ENCODE measurements at places on chromosomes 11 and 22.

DNA sequence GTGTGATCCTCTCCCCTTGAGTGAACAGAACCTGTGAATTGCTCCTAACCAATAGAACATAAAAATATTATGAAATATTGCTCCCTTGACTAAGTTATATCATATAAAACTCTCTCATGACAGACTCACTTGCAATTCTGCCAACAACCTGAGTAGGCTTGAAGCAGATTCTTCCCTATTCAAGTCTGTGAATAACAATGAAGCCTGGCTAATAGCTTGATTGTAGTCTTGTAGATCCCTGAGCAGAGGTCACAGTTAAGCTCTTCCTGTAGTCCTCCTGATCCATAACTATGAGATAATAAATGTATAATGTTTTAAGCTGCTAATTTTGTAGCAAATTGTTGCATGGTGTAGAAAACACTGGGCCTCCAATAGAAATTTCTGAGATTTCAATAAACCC, 540.1 kb upstream of the TENM4 start:
- DNase-seq: no peak

- peak; percentile 80 for DNase-seq
Observed at GRCh38 chr11:64777449-64778222, 706 bp downstream of the SF1 start.

DNA sequence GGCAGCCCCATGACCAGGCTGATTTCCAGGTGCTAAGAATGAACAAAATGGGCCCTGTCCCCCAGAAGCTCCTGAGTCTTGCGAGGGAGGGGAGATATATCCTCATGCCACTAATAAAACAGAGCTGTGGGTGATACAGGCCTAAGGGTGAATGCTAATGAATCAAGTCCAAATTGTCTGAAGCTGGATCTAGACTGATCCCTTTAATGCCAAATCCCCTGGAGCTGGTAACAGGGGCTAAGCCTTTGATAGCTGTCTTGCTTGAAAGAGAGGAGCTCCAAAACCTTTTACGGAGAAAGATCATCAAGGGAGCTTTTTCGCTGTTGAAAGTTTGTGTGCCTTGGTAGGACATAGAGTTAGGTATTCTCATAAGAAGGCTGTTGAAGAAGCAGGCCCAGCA, 79.7 kb downstream of the PPFIBP2 start:
- DNase-seq: no peak

- DNase-seq: no peak
Observed at GRCh38 chr11:115941481-115941993, 437.3 kb upstream of the CADM1 start.

GRCh38 chr22:30902496-30903357, 65.8 kb downstream of the MORC2 start:
- no peak for DNase-seq

DNA sequence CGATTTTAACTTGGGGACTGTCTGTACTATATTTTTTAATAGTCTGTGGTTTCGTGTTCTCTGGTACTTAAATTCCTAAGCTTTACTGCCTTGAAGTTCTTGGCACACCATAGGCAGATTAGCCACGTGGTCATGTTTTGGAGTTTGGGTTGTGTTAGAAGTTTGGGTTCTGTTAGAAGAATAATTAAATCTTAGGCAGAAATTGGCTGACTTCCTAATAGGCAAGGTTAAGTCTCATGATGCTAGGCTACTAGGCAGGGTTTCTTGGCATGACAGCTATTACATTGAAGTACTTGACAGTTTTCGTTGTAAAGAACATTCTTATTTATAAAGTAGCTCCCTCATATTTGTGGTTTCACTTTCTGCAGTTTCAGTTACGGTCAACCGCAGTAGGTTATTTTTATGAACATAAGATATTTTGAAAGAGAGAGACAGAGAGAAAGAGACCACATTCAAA, 30.0 kb upstream of the MMP7 start:
- no peak for DNase-seq

GRCh38 chr11:8608652-8609051, 14.6 kb upstream of the STK33 start:
- DNase-seq: no peak

DNA sequence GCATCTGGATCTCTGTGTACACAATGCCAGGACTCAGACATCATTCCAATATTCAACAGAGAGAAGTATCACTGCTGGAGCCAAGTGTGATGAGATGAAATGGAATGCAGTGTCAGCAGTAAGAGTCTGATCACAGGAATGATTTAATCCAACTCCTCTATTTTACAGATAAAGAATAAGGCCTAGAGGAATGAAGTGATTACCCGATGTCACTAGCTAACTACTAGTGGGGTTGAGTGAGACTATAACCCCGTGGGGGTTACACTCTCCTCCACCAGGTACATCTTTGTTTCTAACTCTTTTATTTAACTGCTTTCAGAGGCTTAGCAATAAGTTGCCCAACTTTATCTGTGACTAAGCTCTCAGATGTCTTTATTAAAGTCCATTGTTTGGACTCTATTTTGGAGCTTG, 94.2 kb upstream of the FAT3 start:
- DNase-seq: no peak

GRCh38 chr11:57424792-57425564, 1.9 kb downstream of the SLC43A3 start:
- peak; percentile 86 for DNase-seq

- DNase-seq: no peak
Observed at GRCh38 chr22:50218996-50219727, 18.4 kb downstream of the SELENOO start.

DNA sequence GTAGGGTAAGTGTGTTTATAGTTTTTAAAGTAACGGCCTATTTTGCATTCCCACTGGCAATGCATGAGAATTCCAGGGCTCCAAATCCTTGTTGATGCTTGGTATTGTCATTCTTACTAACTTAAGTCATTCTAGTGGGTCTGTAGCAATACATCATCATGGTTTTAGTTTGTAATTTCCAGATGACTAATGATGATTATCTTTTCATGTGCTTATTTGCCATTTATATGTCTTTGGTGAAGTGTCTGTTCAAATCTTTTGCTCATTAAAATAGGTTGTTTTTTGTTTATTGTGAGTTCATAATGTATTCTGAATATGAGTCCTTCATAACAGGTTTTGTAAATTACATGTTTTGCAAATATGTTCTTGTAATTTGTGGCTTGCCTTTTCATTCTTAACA, 31.2 kb downstream of the MTMR3 start:
- DNase-seq: no peak

- DNase-seq: no peak
Observed at GRCh38 chr11:10022764-10023163, 271.3 kb downstream of the SBF2 start.

DNA sequence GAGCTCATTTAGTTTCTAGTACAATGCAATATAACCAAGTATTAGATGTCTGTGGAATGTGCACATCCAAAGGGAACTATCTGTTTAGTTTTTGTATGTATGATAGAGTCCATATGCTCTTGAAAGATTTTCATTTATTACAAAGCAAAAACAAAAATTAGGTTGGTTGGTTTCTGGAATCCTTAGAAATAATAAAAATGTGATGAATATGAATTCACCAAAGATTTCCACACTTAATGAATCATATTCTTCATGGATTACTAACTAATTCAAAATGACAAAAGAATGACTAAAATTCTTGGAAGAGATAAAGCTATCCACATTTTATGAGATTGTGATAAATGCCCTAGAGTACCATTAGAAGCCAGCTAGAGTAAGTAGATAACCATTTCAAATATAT, 261.1 kb downstream of the SBF2 start:
- DNase-seq: no peak

GRCh38 chr22:46969961-46970360, 207.5 kb downstream of the TBC1D22A start:
- no peak for DNase-seq
